Panc1 (cell line): ENCODE measurements at places on chromosomes 1 and 21. TPM values are rescaled to one million over a fixed set of nuclear protein-coding genes. Genes with fewer than 3 reads are reported as not detected.
A peak's percentile ranks its signal among the peaks of the same experiment; 100 is the strongest.

The SVBP gene
- 21.2 TPM for total RNA-seq

- H3K27me3 ChIP-seq = no peaks in the 10 kb centered on the region
- H3K4me3 ChIP-seq = no peak overlapping the region
- H3K36me3 ChIP-seq = peaks cover 4% of the 10 kb centered on the region; the same call in 1 of the 2 replicates
Measured at GRCh38 chr1:70319750-70320149, 34.8 kb downstream of the ANKRD13C start.

The WDR64 gene
- total RNA-seq = not detected

DNA sequence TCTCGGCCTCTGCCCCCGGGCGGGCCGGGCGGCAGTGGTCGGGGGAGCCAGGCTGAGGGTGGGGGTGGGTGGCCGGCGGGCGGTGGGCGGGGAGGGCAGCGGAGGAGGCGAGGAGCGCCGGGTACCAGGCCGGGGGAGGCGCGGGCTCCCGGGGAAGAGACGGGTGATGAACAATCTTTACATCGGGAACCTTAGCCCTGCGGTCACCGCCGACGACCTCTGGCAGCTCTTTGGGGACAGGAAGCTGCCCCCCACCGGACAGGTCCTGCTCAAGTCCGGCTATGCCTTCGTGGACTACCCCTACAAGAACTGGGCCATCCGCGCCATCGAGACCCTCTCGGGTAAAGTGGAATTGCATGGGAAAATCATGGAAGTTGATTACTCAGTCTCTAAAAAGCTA, 112.5 kb downstream of the NBPF12 start:
- H3K36me3 ChIP-seq = no peaks in the 10 kb centered on the region
- DNase-seq = no peak
- no peak overlapping the region for H3K4me3 ChIP-seq
- H3K4me1 ChIP-seq = no peaks in the 10 kb centered on the region

- no peaks in the 10 kb centered on the region; the same call in 1 of the 2 replicates for H3K4me1 ChIP-seq
- H3K4me3 ChIP-seq = no peak overlapping the region
- H3K27ac ChIP-seq = no peak overlapping the region
- DNase-seq = no peak
- H3K36me3 ChIP-seq = peaks cover 4% of the 10 kb centered on the region
Measured at GRCh38 chr1:12343823-12344487, 114.1 kb downstream of the VPS13D start.

The LEFTY1 gene
- total RNA-seq = not detected

- DNase-seq = no peak
- H3K27ac ChIP-seq = no peak overlapping the region
- no peaks in the 10 kb centered on the region for H3K36me3 ChIP-seq
- H3K27me3 ChIP-seq = no peaks in the 10 kb centered on the region
Measured at GRCh38 chr1:26084844-26085243, 17.4 kb upstream of the TRIM63 start.

- no peak overlapping the region for H3K27ac ChIP-seq
- no peaks in the 10 kb centered on the region for H3K36me3 ChIP-seq
- H3K4me3 ChIP-seq = no peak overlapping the region
- no peak for DNase-seq
- peaks cover 9% of the 10 kb centered on the region for H3K4me1 ChIP-seq
Measured at GRCh38 chr1:10597492-10598388, 123.0 kb downstream of the PEX14 start.

GRCh38 chr1:8970870-8971337, 25.2 kb downstream of the CA6 start:
- H3K4me3 ChIP-seq = no peak overlapping the region
- no peaks in the 10 kb centered on the region for H3K36me3 ChIP-seq
- no peak for DNase-seq
- no peaks in the 10 kb centered on the region for H3K27me3 ChIP-seq

- H3K36me3 ChIP-seq = no peaks in the 10 kb centered on the region
- no peak for DNase-seq
- no peak overlapping the region for H3K27ac ChIP-seq
- no peaks in the 10 kb centered on the region for H3K27me3 ChIP-seq
Measured at GRCh38 chr1:24118410-24119242, 6.7 kb upstream of the MYOM3 start.

- H3K4me3 ChIP-seq = no peak overlapping the region
- no peaks in the 10 kb centered on the region for H3K4me1 ChIP-seq
- no peak for DNase-seq
- no peak overlapping the region for H3K27ac ChIP-seq
- no peaks in the 10 kb centered on the region for H3K27me3 ChIP-seq
- H3K36me3 ChIP-seq = no peaks in the 10 kb centered on the region
Measured at GRCh38 chr1:116127123-116127847, 16.1 kb downstream of the MAB21L3 start.

DNA sequence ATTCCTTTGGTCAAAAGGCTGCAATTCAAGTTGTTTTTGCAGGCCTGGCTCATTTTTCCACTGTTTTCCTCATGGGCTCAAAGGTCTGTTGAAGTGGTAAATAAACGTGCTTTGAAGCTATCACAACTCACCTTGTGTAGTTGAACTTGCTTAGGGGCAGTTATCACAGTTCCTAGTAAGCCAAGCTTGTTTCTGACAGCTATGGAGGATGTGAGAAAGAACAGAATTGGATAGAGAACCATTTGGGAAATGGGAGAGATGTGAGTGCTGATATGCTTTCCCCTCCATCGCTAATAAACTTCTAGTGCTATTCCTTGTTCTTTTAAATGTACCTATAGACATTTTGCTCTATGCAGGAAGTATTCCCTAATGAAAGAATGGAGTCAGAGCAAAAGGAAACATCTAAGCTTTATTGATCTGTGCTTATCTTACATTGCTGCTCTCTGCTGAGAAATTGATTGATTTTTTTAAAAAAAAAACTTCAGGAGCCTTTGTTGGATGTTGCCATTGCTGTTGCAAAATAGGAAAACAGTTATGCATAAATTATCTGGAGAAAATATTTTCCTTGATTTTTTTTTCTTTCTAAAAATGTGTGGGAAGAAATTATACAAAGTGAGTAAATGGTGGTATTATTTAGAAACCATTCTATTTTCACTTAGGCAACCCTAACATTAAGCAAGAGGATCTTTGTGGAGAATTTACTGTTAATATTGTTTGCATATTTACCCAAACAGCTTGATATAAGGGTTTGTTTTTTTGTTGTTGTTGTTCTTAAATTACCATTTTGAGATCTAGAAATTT, 118.2 kb downstream of the MAGI3 start:
- H3K27me3 ChIP-seq = no peaks in the 10 kb centered on the region
- no peak for DNase-seq
- H3K36me3 ChIP-seq = no peaks in the 10 kb centered on the region
- H3K4me1 ChIP-seq = no peaks in the 10 kb centered on the region
- no peak overlapping the region for H3K27ac ChIP-seq

- no peak overlapping the region for H3K4me3 ChIP-seq
- H3K27me3 ChIP-seq = peaks cover 21% of the 10 kb centered on the region
- H3K4me1 ChIP-seq = no peaks in the 10 kb centered on the region
- no peak overlapping the region for H3K27ac ChIP-seq
- no peaks in the 10 kb centered on the region for H3K36me3 ChIP-seq
Measured at GRCh38 chr1:201371276-201371675, 6.2 kb downstream of the TNNT2 start.

DNA sequence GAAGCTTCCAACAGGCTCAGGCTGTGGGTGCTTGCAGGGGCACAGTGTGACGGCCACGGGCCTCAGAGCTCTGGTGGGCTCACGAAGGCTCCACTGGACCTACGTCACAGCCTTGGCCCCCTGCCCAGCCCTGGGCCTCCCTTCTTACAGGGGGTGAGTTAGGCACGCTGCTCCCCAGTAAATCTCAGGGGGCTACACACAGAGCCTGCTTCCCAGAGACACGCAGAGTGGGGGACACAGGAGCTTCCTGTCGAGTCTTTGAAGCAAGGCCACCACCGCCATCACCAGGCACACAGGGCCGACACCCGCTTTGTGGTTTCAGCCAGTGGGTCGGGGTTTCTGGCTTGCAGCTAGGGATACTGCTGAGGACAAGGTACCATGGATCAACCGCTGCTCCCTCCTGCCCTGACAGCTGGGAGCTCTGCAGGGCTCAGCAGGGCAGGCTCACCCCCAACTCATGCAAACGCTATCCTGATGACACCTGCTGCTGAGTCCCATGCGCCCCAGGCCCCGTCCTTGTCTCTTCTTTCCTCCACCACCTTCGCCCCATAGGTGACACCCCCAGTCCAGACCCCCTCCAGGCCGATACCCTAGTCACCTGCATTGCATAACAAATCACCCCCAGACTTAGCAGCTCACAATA, 5.5 kb upstream of the CFAP410 start:
- DNase-seq = no peak
- H3K27ac ChIP-seq = no peak overlapping the region
- no peaks in the 10 kb centered on the region for H3K36me3 ChIP-seq
- H3K4me3 ChIP-seq = no peak overlapping the region
- no peaks in the 10 kb centered on the region for H3K27me3 ChIP-seq

- no peak overlapping the region for H3K4me3 ChIP-seq
- no peak for DNase-seq
- peak overlapping the region; percentile 79 for H3K27ac ChIP-seq
Measured at GRCh38 chr1:9279172-9279840, 13.4 kb upstream of the SPSB1 start.

GRCh38 chr1:88150330-88150729, 533.7 kb upstream of the PKN2 start:
- H3K27me3 ChIP-seq = no peaks in the 10 kb centered on the region
- H3K36me3 ChIP-seq = no peaks in the 10 kb centered on the region
- no peak overlapping the region for H3K4me3 ChIP-seq
- no peaks in the 10 kb centered on the region for H3K4me1 ChIP-seq
- no peak overlapping the region for H3K27ac ChIP-seq

DNA sequence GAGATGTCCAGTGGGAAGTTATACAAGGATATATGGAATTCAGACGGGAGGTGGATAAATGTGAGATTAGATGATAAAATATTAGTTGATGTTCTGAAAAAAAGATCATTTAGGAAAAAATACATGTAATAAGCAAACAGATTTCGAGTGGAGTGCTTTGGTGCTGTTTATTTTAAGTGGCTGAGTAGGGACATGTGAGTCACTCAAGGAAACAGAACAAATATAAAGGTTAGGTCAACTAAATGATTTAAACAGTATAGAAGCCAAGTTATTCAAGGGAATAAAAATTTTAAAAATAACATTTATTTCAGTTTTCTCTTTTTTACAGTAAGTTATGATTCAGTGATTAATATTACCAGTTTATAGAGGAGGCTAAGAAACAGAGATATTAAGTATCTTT, 1046.7 kb upstream of the B3GALT2 start:
- H3K27ac ChIP-seq = no peak overlapping the region
- H3K4me1 ChIP-seq = no peaks in the 10 kb centered on the region
- no peak overlapping the region for H3K4me3 ChIP-seq
- no peak for DNase-seq

The DDX20 gene
- total RNA-seq = 9.1 TPM

The PGBD5 gene
- total RNA-seq = 0.05 TPM

DNA sequence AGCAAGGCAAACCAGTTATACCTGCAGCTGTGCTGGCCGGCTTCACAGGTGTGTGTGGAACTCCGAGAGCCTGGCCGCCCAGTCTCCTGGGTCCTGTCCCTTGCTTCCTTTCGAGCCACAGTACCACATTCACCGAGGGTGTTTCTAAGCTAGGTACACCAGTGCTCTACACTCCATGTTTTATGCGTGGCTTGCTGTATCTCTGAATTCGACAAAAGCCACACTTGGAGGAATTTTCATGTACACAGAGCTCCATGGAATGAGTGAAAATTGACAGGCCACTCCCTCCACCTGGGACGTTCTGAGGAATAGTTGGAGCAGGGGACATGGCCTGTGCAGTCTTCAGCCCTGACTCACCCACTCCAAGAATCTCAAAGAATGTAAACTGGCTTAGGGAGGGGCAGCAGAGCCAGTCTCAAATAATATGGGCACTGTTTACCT, 14.0 kb downstream of the ETS2 start:
- no peak for DNase-seq
- H3K4me3 ChIP-seq = no peak overlapping the region

The LDLRAD1 gene
- total RNA-seq = not detected

DNA sequence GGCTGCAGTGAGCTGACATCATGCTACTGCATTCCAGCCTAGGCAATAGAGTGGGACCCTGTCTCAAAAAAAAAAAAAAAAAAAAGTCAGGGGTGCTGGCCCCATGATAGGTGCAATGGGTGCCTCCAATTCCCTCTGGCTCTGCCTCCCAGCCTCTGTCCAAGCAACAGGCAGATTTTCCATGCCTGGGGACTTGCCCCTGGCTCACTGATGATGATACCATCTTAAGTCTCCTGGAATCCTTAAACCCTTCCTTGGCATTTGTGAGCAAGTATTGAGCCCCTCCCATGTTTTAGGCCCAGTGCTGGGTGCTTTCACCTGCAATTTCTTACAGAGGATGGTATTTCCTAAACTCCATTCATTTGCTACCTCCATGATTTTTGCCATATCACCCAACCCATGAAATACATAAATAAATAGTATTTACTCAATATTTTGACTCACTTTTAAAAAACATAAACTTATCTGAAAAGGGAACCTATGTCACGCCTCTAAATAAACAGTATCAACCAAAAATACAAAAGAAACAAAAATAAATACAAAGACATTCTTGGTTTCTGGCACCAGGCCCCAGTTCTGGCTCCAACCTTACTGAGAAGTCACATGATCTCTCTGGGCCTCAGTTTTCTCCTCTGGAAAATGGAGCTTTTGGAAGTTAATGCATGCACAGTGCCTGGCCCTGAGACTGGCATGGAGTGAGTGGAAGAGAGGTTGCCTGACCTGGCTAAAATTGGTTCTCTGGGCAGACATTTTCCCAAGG, 1.5 kb upstream of the ALPL start:
- H3K27ac ChIP-seq = no peak overlapping the region
- no peaks in the 10 kb centered on the region for H3K36me3 ChIP-seq
- no peak overlapping the region for H3K4me3 ChIP-seq
- peaks cover 3% of the 10 kb centered on the region; the same call in 1 of the 2 replicates for H3K4me1 ChIP-seq
- no peak for DNase-seq

The KIRREL1 gene
- total RNA-seq = 145 TPM

DNA sequence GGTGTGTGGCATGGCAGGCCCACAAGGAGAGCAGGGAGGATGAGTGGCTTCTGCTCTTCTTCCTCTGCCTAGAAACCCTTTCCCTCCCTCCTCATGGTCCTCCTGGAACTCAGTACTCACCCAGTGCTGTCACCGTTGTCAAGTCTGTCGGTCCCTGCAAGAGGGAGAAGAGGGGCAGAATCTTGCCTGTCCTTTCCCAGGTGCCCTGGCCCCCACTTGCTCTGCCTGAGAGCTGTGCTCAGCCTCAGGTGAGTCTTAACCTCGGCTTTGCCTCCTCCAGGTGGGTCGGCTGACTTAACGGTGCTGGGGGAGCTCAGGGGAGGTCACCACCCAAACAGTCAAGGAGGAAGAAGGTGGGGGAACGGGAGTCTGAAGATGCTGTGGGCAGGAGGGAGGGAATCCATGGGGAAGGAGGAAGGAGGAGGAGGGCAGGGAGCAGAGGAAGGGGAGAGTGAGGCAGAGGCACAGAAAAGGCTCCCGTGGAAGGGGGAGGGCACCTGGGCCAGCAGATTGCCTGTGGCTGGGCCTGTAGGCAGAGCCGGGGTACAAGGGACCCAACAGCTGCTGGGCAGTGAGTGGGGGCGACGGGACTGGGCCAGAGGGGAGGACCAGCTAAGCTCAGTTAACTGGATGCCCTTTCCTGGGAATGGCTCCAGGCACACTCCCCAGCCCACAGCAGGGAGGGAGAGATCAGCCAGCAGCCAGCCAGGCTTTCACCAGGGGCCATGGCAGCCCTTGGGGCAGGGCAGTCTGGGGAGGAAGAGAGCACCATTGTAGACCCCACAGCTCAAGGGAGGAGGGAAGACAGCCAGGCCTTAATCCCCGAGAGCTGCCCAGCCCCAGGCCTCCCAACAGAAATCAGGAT, 26.3 kb downstream of the CTNNBIP1 start:
- H3K27ac ChIP-seq = no peak overlapping the region
- DNase-seq = no peak
- no peaks in the 10 kb centered on the region; the same call in none of the 2 replicates for H3K4me1 ChIP-seq

- H3K27me3 ChIP-seq = no peaks in the 10 kb centered on the region
- DNase-seq = no peak
- H3K4me3 ChIP-seq = no peak overlapping the region
- no peaks in the 10 kb centered on the region for H3K36me3 ChIP-seq
Measured at GRCh38 chr21:44984428-44984791, 44.6 kb downstream of the SLX9 start.
